ENCODE measurements at places on chromosomes 7 and 10. TPM values are rescaled to one million over a fixed set of nuclear protein-coding genes. Genes with fewer than 3 reads are reported as not detected.

The TRIL gene
- total RNA-seq, result 0.22 TPM

The LRRC4 gene
- under 0.01 TPM for total RNA-seq

The SLC25A40 gene
- 10.7 TPM for total RNA-seq

The HOXA6 gene
- total RNA-seq, result 4.3 TPM

The PDGFA gene
- total RNA-seq, result 177 TPM

The JCAD gene
- 10.2 TPM for total RNA-seq

The TMEM120A gene
- total RNA-seq, result 19.0 TPM

The SLC29A4 gene
- total RNA-seq, result 1.0 TPM

The HOXA1 gene
- total RNA-seq, result not detected

The POU6F2 gene
- 0.86 TPM for total RNA-seq

The MKI67 gene
- total RNA-seq, result 42.9 TPM

The PLAU gene
- total RNA-seq, result 1,436 TPM

Data from placental pericyte (primary cell).